Activated CD4-positive, alpha-beta T cell treated with anti-CD3 and anti-CD28 coated beads for 36 hours (primary cell): ENCODE measurements at places on chromosomes 16 and 17. TPM values are rescaled to one million over a fixed set of nuclear protein-coding genes. Genes with fewer than 3 reads are reported as not detected.

DNA sequence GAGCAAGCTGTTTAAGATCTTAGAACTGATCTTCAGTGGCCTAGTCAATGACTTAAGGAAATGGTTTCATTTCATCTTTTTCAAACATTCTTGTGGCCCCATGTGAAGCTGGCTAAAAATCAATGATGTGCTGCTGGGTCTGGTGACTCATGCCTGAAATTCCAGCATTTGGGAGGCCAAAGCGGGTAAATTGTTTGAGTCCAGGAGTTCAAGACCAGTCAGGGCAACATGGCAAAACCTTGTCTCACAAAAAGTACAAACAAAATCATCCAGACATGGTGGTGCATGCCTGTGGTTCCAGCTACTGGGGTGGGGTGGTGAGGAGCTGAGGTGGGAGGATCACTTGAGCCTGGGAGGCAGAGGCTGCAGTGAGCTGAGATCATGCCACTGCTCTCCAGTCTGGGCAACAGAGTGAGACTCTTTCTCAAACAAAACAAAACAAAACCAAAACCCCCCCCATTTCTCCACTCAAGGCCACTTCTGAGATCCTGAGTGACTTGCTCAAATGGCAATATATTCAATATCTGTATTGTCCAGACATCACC is 17.4 kb upstream of the COL1A1 start:
- H3K27ac ChIP-seq, result no peak overlapping the region
- no peaks in the 10 kb centered on the region for H3K36me3 ChIP-seq
- DNase-seq, result no peak
- peaks cover 2% of the 10 kb centered on the region for H3K27me3 ChIP-seq
- no peak overlapping the region for H3K4me3 ChIP-seq

DNA sequence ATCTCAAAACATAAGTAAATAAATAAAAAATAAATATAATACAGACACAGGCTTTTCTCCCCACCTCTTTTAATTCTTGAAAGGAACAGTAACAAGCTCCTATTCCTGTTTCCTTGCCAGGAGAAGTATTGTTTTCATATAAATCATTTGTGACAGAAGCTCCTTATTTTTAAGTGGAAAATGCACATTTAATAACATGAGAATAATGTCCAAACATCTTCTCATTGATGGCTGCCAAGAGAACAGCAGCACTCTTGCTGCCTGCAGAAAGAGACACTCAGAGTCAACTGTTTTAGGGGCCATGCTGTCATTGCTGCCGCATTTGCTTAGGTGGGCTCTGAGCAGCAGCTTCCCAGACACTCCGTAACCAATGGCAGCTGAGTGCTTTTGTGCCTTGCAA is 580.1 kb downstream of the WWOX start:
- H3K36me3 ChIP-seq, result no peaks in the 10 kb centered on the region
- no peaks in the 10 kb centered on the region for H3K4me1 ChIP-seq
- no peak for DNase-seq
- no peaks in the 10 kb centered on the region for H3K27me3 ChIP-seq

DNA sequence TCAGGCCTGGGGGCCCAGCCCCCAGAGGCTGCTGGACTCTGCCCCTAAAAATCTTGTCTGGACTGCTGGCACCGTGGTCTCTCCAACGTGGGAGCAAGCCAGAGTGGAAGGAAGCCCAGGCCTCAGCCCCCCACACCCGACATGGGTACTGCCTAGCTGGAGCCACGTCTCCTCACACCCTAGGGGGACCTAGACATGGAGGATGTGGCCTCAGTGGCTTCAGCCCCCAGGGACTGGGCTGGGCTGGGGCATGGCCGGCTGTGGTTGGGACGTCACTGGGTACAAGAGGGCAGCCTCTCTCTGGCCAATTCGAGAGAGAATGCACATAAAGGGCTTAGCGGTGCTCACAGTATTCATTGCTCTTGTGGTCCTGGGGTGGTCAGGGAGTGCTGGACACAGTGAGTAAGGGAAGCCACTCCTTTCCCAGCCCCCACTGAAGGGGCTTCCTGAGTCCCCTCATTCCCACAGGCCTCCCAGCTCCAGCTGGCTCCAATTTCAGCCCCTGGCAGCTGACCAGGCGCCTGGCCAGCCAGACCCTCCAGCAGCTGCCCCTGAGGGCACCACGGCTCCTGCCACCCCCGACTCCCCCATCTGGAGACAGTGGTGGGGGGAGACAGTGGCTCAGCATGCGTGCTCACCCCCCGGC is 1.1 kb downstream of the CDH15 start:
- no peak overlapping the region for H3K4me3 ChIP-seq
- H3K4me1 ChIP-seq, result peaks cover 7% of the 10 kb centered on the region
- peaks cover 3% of the 10 kb centered on the region for H3K27me3 ChIP-seq
- H3K36me3 ChIP-seq, result no peaks in the 10 kb centered on the region

DNA sequence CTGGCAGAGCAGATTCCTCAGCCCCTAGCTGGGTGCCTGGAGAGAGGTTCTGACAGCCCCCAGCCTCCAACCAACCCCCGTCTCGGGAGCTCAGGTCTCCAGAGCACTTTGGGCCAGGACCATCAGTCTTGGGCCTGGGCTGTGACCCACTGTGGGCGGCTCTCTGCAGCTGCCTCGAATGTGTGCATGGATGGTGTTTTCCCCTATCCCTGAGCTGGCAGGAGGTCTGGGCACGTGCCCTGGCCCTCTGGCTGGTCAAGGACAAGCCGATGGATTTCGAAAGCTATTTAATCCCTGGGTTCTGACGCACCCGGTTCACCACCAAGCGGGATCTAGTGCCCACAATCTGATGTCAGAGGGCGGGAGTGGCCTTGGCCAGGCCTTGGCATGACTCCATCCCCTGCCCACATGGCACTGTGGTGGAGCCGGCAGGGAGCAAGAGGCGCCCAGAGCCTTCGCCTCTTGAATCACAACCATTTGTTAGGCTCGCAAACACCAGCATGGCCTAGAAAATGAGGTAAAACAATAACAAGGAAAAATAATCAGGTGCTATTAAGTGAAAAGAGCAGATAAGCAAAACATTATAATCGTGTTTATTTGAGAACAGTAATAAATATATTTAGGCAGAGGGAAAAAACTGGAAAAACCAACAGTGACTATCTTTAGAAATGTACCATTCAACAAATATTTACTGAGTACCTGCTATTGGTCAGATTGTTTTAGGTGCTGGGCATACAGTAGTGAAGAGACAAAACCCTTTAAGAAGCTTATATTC is 69.3 kb upstream of the TOB1 start:
- no peak overlapping the region for H3K27ac ChIP-seq
- peaks cover 9% of the 10 kb centered on the region for H3K4me1 ChIP-seq
- no peak for DNase-seq
- no peak overlapping the region for H3K4me3 ChIP-seq
- no peaks in the 10 kb centered on the region for H3K36me3 ChIP-seq
- H3K27me3 ChIP-seq, result no peaks in the 10 kb centered on the region

DNA sequence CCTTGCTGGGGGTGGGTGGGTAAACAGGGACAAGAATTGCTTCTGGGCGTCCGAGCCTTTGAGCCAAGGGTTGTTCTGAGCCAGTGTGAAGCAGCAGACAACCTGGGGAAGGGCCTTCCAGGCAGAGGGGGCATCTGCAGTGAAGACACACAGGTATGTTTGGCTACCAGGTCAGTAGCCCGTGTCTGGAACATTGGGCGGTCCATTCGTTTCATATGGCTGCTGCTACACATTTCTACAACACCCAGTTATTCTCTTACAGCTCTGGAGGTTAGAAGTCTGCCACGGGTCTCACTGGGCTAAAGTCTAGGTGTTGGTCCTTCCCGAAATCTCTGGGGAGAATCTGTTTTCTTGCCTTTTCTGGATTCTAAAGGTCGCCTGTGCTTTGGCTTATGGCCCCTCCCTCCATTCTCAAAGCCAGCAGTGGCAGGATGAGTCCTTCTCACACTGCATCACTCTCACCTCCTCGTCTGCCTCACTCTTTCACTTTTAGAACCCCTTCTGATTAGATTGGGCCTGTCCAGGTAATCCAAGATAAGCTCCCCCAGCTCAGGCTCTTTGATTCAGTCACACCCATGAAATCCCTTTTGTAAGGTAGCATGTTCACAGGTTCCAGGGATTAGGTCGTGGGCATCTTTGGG is 136.1 kb downstream of the CLEC16A start:
- H3K36me3 ChIP-seq, result peaks cover 23% of the 10 kb centered on the region
- peak overlapping the region; percentile 89 for H3K27ac ChIP-seq
- H3K4me1 ChIP-seq, result peaks cover 93% of the 10 kb centered on the region
- peak; percentile 47 for DNase-seq

- DNase-seq, result peak; percentile 20
- H3K27ac ChIP-seq, result no peak overlapping the region
- no peaks in the 10 kb centered on the region for H3K36me3 ChIP-seq
- H3K27me3 ChIP-seq, result no peaks in the 10 kb centered on the region
These were observed 10.8 kb downstream of the SLC22A31 start for GRCh38 chr16:89189358-89190025.

DNA sequence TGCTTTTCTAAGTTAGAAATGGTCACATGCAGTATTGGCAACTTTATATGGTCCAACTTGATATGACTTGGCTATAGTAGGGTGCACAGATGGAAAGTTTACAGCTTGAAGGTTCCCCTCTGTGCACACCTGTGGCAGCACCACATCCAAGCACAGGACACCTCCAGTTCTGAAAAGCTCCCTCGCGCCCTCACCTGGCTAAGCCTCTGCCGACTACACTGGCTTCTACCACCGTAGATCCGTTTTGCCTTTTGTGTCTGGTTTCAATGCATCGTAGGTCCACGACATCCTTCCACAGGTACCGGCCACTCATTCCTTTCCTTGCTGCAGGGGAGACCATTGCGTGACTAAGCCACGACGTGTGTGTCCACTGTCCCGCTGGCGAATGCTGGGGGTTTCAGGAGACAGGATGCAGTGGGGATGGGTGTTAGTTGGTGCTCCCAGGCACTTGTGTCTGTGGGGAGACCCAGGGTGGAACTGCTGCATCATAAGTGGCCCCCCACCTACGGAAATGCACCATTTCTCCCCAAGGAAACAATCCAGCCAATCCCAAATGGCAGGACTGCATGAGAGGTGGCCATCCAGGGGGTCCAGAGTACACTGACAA is 4.9 kb upstream of the RASD1 start:
- H3K4me1 ChIP-seq, result peaks cover 3% of the 10 kb centered on the region
- H3K36me3 ChIP-seq, result no peaks in the 10 kb centered on the region
- H3K27me3 ChIP-seq, result peaks cover 6% of the 10 kb centered on the region
- no peak overlapping the region for H3K27ac ChIP-seq
- no peak overlapping the region for H3K4me3 ChIP-seq

- H3K27ac ChIP-seq, result no peak overlapping the region
- H3K36me3 ChIP-seq, result no peaks in the 10 kb centered on the region
- peaks cover 21% of the 10 kb centered on the region for H3K4me1 ChIP-seq
- DNase-seq, result no peak
- no peak overlapping the region for H3K4me3 ChIP-seq
These were observed 6.9 kb downstream of the DOK4 start for GRCh38 chr16:57479205-57479975.

GRCh38 chr16:89106533-89107202 is 13.0 kb downstream of the ACSF3 start:
- H3K4me3 ChIP-seq, result no peak overlapping the region
- no peaks in the 10 kb centered on the region for H3K27me3 ChIP-seq
- H3K36me3 ChIP-seq, result peaks cover 46% of the 10 kb centered on the region
- DNase-seq, result no peak
- H3K4me1 ChIP-seq, result peaks cover 23% of the 10 kb centered on the region
- no peak overlapping the region for H3K27ac ChIP-seq

GRCh38 chr17:35084987-35085386 is 21.5 kb upstream of the RFFL start:
- H3K36me3 ChIP-seq, result peaks cover 2% of the 10 kb centered on the region
- H3K27ac ChIP-seq, result peak overlapping the region; percentile 51
- H3K27me3 ChIP-seq, result no peaks in the 10 kb centered on the region
- peak; percentile 32 for DNase-seq

GRCh38 chr16:47136099-47136842 is 7.5 kb downstream of the NETO2 start:
- DNase-seq, result peak; percentile 27
- peaks cover 31% of the 10 kb centered on the region for H3K4me1 ChIP-seq
- no peaks in the 10 kb centered on the region for H3K27me3 ChIP-seq

DNA sequence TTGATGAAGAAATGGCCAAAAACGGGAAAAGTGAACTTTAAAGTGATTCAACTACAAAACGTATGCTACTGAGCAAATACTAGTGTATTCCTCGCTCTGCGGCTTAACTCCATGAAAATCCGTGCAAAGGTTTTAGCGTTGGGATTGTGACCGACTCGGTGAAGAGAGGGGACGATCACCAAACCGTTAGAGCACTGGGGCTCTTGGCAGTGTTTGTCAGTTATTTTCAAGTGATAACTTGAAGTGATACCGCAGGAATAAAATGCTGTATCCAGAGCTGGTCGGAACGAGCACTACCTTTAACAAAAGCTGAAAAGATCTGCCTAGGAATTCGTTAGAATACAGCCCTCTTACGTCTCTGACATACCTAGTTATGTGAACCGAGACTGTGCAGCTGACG is 773 bp upstream of the PPM1D start:
- peak overlapping the region; percentile 95 for H3K4me3 ChIP-seq
- peak overlapping the region; percentile 97 for H3K27ac ChIP-seq
- no peaks in the 10 kb centered on the region for H3K27me3 ChIP-seq
- no peak for DNase-seq
- peaks cover 2% of the 10 kb centered on the region for H3K36me3 ChIP-seq

SECTM1 gene
- 9.0 TPM for total RNA-seq

BAHCC1 gene
- total RNA-seq, result not detected

STH gene
- total RNA-seq, result not detected

KRT27 gene
- total RNA-seq, result not detected

SLC35G6 gene
- not detected for total RNA-seq

MT3 gene
- 27.0 TPM for total RNA-seq

MT1H gene
- total RNA-seq, result 0.61 TPM

ABCC6 gene
- 0.07 TPM for total RNA-seq

GLP2R gene
- total RNA-seq, result not detected
